ENCODE measurements at places on chromosomes 11 and 22.

DNA sequence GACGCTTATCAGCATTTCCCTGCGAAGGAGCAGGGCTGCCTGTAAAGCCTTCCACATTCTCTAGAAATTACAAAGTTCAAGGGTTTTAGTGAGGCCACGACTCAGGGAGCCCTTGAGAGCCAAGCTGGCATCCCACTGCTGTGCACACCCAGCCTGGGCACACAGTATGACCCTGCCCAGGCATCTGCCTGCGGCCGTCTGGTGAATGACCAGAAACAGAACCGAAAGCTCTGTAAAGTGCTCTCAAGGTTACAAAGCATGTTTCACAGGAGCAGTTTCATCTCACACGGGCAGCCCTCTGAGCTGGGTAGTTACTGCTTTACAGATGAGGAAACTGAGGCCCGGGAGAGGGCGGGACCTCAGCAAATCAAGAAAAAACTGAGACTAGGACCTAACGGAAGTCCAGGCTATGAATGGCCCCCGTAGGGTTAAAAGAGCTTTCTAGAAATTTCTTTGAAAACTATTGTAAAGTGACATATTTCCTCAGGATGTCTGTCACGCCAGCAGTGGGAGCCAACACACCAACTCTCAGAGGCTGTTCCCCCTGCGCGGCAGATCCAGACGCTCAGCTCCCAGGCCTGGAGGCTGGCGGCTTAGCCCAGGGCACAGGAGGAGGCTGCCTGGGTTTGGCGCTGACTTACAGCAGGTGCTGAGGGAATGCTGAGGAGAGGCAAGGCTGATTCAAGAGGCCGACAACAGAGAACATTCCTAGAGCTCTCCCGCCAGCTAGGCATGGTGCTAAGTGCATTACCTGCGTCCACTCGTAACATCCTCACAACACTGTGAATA is 7.7 kb upstream of the TCF20 start:
- no peak for DNase-seq

GRCh38 chr11:62497132-62497801 is 49.3 kb downstream of the AHNAK start:
- no peak for DNase-seq

DNA sequence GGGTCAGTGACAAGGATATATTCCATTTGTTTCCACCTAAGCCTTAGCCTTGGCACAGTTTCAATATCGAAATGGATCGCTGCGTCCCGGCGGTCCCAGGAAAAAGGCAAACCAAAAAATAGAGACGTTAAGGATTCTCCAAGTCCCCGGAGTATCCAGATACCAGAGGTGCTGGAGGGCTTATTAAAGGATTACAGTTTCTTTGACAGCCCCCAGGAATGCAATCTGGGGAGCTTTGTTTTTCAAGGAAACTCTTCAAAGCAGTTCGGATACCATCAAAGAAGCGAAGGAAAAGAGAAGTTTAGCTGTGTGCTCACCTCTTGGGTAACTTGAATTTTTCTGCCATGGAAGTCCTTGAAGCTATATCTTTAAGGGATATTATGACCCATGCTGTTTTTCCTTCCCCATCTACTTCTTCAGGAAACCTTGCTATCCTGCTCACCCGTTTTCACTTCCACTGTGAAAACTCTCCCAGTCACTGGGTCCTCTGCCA is 600 bp upstream of the GPR83 start:
- DNase-seq, result no peak

DNA sequence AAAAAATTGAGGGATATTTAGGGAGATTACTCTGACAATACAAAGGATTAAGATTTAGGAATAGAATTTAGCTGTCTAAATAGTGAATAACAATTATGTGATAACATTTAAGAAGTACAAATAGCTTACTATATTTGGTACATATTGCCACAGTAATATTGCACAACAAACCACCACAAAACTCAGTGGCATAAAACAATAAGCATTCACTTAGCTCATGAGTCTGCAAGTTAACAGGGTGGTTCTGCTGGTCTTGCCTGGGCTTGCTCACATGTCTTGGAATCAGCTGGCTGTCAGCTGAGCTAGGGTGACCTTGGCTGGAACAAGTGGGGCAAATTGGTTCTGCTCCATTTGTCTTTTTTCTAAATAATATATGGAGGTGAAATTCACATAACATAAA is 115.1 kb downstream of the DCDC1 start:
- no peak for DNase-seq

DNA sequence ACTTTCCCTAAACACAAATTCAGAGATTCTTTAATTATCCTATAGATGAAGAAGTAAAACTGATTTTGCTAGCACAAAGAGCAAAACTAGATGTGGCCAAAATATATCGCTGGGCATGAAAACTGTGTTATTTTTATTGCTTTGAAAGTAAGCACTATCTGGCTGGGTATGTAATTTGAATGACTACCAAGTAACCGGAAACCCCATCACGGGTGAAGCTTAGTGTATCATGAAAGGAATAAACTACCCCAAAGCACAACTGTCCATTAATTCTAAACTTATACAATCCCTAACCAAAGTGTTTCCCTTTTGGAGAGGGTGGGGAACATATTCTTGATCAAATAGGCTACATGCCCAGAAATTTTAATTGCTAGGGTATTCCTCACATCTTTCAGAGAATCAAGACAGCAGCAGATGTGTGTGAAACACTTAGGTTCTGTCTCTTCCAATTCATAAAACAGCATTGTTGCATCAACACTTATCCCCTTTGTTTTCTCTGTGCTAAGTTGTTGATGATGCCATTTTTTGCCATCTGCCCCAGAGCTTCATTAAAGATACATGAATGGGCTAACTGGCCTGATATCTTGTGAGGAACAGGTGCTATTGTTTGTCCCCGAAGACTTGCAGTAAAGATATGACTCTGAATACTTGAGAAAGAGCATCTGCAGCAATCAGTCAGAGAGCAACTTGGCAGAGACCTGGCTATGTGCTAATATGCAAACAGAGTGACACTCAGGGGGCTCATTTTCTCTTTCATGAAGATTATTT is 238.2 kb downstream of the SOX6 start:
- DNase-seq, result no peak

DNA sequence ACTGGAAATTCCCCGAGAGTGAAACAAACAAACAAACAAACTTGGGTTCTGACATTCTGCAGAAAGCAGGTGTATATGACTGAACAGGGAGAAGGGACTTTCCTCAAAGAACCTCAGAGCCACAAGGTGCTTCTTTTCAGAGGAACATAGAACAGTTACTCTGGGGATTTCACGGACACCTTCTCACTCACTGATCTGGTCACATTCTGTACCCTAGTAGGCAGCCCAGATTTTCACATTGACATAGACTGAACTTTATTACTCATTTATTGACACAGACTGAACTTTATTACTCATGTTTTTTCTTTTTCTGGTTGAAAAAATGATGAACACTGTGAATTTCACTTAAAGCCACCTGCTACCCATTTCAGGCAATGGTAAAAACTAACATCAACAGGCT is 263.0 kb downstream of the OPCML start:
- no peak for DNase-seq

DNA sequence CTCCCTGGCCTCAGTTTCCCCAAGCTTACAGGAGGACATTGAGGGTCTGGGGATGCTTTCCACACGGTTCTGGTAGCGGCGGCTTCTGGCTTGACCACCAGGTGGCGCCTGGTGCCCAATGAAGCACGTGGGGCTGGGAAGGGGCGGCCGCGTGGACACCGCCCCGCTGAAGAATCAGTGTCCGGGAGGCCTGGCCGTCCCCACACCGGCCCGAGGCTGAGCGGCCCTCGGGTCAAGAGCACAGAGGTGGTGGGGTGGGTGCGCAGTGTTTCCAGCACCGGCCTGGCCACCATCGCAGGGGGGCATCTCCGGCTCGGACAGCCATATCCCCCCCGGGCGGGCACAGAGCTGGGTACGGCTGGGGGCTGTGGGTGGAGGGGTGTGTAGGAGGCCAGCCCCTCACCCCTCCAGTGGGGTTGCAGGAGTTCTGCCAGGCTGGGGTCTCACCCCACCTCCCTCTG is 27.8 kb upstream of the PPARA start:
- peak; percentile 47 for DNase-seq

DNA sequence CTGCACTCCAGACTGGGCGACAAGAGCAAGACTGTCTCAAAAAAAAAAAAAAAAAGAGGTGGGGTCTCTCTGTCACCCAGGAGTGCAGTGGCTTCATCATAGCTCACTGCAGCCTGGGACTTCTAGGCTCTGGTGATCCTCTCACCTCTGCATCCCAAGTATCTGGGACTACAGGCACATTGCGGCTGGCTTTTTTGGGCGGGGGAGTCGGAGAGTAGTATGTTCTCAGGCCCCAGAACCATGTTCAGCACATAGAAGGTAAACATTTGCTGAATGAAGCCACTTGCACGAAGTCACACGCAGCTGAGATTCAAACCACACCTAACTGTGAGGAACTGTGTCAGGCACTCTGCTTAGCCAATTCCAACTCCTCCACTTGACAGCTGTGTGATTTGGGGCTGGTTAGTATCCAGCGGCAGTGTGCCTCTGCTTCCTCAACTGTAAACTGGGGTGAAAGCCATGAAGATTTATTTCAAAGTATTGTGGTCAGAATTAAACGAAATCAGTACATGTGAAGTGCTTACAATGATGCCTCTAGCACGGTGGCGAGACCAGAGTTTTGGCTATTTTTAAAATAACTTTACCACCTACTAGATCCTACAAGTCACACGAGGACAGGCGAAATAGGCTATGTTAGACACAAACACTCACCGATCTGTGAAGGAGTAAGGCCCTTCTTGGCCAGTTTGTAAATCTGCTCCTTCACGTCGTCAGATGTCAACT is 789 bp downstream of the RPS13 start:
- no peak for DNase-seq

- peak; percentile 71 for DNase-seq
Observed at GRCh38 chr11:73661035-73661628, 14.8 kb downstream of the PLEKHB1 start.

DNA sequence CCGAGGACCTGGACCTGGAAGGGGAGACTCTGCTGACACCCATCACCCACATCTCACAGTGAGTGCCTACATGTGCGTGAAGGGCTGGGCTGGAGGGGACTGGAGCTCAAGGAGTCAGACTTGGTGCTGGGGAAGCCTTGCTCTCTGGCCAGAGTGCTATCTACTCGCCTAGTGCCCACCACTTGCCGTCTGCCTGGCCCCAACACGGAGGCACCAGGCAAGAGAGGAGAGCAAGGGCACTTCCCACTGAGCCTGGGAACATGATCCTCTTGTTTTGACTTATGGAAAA is 37.8 kb downstream of the KCNQ1OT1 start:
- DNase-seq, result no peak

DNA sequence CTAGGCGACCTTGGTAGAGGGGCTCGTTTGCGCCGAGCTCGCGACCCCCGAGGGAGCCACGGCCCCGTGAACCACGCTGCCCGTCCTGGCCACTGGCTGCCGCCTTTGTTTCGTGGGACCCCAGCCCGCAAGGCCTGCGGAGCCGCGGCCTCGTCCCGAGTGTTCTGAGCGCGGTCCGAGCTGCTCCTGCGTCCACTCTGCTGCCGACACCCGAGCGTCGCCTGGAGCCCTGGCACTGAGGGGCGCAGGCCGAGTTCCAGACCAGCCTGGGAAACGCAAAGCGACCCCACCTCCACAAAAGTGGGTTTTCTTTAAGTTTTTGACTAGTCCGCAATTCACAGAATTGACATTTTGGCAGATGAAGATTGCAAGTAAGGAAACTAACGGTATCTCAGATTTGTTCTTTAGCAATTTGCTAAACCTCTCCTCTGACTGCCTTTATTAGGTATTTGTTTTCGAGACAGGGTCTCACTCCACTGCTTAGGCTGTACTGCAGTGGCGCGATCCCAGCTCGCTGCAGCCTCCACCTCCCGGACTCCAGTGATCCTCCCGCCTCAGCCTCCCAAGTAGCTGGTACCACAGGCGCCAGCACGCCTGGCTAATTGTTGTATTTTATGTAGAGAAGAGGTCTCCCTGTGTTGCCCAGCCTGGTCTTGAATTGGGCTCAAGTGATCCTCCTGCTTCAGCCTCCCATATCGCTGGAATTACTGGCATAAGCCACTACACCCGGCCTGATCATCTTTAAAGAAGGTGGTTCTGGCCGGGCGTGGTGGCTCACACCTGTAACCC is 879 bp upstream of the RNH1 start:
- DNase-seq, result no peak

- no peak for DNase-seq
Observed at GRCh38 chr11:110491577-110492320, 62.0 kb downstream of the FDX1 start.

DNA sequence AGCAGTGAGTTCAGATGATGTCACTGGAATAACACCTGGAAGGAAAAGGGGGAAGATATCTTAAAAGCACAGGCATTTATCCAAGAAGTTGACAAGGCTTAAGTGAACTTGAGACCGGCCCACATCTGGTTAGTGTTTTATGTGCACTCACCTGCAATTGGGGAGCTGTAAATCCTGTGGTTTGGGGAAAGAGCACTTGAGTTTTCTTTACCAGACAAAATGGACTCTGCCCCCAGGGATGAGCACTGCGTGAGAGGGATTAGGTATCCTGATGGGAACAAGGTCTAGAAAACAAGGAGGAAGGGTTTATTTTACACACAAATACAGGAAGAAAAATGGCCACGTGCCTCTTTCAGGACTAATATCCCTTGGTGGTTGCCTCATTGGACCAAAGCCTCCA is 15.2 kb downstream of the E2F8 start:
- DNase-seq, result no peak

GRCh38 chr11:76620489-76620888 is 50.1 kb downstream of the LRRC32 start:
- no peak for DNase-seq

- DNase-seq, result no peak
Observed at GRCh38 chr11:59769111-59769510, 13.9 kb downstream of the STX3 start.

DNA sequence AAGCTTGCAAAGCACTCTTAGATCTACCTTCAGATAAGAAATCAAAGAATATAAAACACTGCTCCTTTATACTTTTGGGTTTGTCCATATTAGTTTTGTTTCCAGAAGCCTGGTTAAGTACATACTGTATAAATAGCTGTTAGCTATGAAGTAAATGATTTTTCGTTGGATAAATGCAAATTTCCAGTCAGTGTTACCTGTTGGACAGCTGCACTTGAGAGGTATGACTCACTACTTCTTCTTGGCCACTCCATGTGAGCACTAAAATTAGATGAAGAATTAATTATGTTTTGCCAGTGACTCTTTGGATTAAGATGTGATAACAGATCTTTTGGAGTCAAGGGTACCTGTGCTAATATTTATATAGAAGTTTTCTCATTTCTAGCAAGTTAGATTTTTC is 9.5 kb upstream of the TSG101 start:
- no peak for DNase-seq

DNA sequence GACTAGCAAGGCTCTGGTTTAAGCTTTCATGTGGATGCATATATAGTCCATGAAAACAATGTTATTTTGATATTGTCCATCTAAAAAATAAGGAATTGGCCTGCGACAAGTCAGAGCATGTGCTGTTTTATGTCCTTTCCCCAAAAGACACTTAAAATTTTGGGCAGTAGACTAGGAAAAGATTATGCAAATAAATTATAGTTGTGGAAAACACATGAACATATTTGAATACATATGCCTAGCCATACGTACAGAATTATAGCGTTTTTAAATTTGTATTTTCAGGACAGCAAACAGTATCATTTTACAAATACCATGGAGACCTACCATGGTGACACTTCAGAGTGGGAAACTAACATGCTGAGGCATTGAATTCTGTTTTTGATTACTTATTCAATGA is 113.8 kb upstream of the SLC5A12 start:
- DNase-seq, result no peak
